HFFc6 (cell line): ENCODE measurements at places on chromosomes 2 and 18.
A peak's percentile ranks its signal among the peaks of the same experiment; 100 is the strongest.

DNA sequence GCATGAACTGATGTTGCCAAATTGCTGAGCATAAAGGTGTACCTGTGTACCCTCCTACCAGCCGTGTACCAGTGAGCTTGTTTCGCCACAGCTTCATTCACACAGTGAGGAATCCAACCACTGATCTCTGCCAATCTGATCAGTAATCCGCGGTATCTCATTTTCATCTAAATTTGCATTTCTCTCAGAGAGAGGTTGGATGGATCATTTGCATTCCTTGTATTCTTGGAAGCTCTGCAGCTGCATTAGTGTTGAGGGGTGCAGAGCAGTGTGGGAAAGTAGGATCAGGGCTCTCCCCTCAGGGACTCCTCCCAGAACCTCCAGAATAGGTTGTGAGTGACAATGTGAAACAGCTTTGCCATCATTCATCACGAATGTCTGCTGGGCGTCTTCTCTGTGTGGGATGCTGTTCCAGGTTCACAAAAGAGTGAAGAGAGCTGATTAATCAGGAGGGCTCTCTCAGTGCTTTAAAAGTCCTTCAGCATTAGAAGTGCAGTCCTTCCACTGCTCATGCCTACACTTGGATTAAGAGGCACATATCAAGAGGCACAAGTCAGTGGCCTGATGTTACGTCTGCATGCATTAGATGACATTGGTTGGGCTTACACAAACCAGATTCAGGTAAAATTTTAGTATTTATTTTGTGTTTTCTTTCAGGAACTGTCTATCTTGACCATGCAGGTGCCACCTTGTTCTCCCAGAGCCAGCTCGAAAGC is 7.5 kb downstream of the MOCOS start:
- H3K36me3 ChIP-seq: no peaks in the 10 kb centered on the region
- no peak for DNase-seq
- no peaks in the 10 kb centered on the region for H3K4me1 ChIP-seq
- H3K27me3 ChIP-seq: no peaks in the 10 kb centered on the region; the same call in none of the 2 replicates
- H3K27ac ChIP-seq: no peak overlapping the region

GRCh38 chr2:19349911-19350677 is 8.3 kb downstream of the OSR1 start:
- peaks cover 5% of the 10 kb centered on the region for H3K27me3 ChIP-seq
- no peak for DNase-seq
- peaks cover 49% of the 10 kb centered on the region for H3K36me3 ChIP-seq
- H3K4me3 ChIP-seq: no peak overlapping the region
- no peak overlapping the region for H3K27ac ChIP-seq

DNA sequence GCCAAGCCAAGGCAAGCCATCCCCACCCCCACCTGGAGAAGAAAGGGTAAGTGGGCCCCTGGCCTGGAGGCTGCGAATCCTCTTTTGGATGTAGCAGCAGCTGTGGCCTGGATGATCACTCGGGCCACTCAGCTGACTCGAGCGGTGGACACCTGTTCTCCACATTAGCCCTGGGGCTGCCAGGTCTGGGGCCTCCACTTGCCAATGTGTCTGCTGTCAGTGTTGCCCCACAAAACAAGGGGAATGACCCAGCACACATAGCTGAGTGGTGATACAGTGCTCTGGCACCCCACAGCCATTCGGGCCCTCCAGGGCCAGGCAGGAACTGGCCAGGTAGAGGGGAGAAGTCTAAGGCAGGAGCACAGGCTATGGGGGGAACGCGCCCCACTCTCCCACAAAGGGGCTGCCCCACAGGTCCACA is 2.6 kb downstream of the STK25 start:
- H3K4me1 ChIP-seq: peaks cover 27% of the 10 kb centered on the region
- H3K27me3 ChIP-seq: peaks cover 4% of the 10 kb centered on the region; the same call in 1 of the 2 replicates
- H3K4me3 ChIP-seq: no peak overlapping the region
- H3K36me3 ChIP-seq: peaks cover 15% of the 10 kb centered on the region; the same call in 1 of the 2 replicates
- no peak overlapping the region for H3K27ac ChIP-seq
- no peak for DNase-seq

- H3K36me3 ChIP-seq: peaks cover 34% of the 10 kb centered on the region
- peak; percentile 72 for DNase-seq
- H3K27ac ChIP-seq: no peak overlapping the region
Measured at GRCh38 chr2:1653956-1654695, 90.2 kb downstream of the PXDN start.

- peaks cover 8% of the 10 kb centered on the region for H3K4me1 ChIP-seq
- H3K27me3 ChIP-seq: no peaks in the 10 kb centered on the region
- H3K36me3 ChIP-seq: peaks cover 7% of the 10 kb centered on the region
- H3K27ac ChIP-seq: no peak overlapping the region
- H3K4me3 ChIP-seq: no peak overlapping the region
Measured at GRCh38 chr2:232319067-232319802, 59.3 kb upstream of the ALPP start.

GRCh38 chr2:55163274-55163721 is 68.8 kb downstream of the CLHC1 start:
- H3K27ac ChIP-seq: peak overlapping the region; percentile 87
- no peaks in the 10 kb centered on the region for H3K36me3 ChIP-seq
- H3K4me1 ChIP-seq: peaks cover 75% of the 10 kb centered on the region
- H3K4me3 ChIP-seq: peak overlapping the region; percentile 71
- H3K27me3 ChIP-seq: 0 out of 2 replicates have a peak, but pooled peaks cover 2% of the 10 kb centered on the region

DNA sequence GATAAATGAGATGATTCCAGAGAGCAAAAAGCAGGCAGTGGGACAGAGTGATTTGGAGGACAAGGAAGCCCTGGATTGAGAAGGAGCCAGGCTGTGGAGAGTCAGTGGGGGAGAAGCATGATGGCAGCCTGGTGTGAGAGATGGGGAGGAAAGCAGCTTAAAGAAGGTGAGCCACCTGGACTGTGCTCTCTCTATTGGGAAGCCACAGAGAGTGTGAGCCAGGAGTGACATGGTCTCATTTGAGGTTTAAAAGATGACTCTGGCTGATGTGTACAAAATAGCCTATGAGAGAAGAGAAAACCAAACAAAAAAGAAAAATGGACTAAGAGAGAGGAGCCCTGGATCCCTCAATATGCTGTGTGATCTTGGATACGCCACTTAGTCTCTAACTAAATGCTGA is 12.9 kb upstream of the EPAS1 start:
- H3K27me3 ChIP-seq: peaks cover 9% of the 10 kb centered on the region
- H3K36me3 ChIP-seq: no peaks in the 10 kb centered on the region
- H3K4me1 ChIP-seq: no peaks in the 10 kb centered on the region
- no peak overlapping the region for H3K27ac ChIP-seq
- H3K4me3 ChIP-seq: no peak overlapping the region
